ENCODE measurements at places on chromosomes 3 and 15. TPM values are rescaled to one million over a fixed set of nuclear protein-coding genes. Genes with fewer than 3 reads are reported as not detected.

The LTF gene
- total RNA-seq: 1.2 TPM

The TMF1 gene
- total RNA-seq: 52.2 TPM

The LYZL4 gene
- total RNA-seq: not detected

The SPINT1 gene
- 16.6 TPM for total RNA-seq

The MSL2 gene
- 55.6 TPM for total RNA-seq

The NR1I2 gene
- total RNA-seq: 0.96 TPM

The DGKG gene
- 13.5 TPM for total RNA-seq

The BTLA gene
- 2.2 TPM for total RNA-seq

The ANKRD63 gene
- total RNA-seq: not detected

The GATM gene
- total RNA-seq: 251 TPM

The BCL2A1 gene
- 5.1 TPM for total RNA-seq

The WDR49 gene
- total RNA-seq: 3.1 TPM

The LSG1 gene
- total RNA-seq: 34.9 TPM

The CDCP1 gene
- 0.72 TPM for total RNA-seq

The RLBP1 gene
- total RNA-seq: not detected

The TMEM158 gene
- 72.2 TPM for total RNA-seq

The DNAH12 gene
- total RNA-seq: 0.48 TPM

The TMEM266 gene
- total RNA-seq: 1.4 TPM

The ZPLD1 gene
- total RNA-seq: 3.6 TPM

The KLF15 gene
- total RNA-seq: 1.7 TPM

The EFHB gene
- 7.2 TPM for total RNA-seq

The SUSD5 gene
- total RNA-seq: 6.0 TPM

The IGDCC3 gene
- total RNA-seq: 2.6 TPM

The SLC28A2 gene
- not detected for total RNA-seq

The ISLR gene
- total RNA-seq: 95.1 TPM

The SERPINI2 gene
- 3.1 TPM for total RNA-seq

The LSMEM2 gene
- 4.8 TPM for total RNA-seq

The ACTC1 gene
- 194 TPM for total RNA-seq

The SNURF gene
- 12.8 TPM for total RNA-seq

The LAMB2 gene
- total RNA-seq: 753 TPM

The CEMIP gene
- 2.4 TPM for total RNA-seq

The INKA1 gene
- total RNA-seq: 7.7 TPM

The GOLGA6L4 gene
- total RNA-seq: 55.1 TPM

The LRRC31 gene
- total RNA-seq: not detected

The PCSK6 gene
- 22.6 TPM for total RNA-seq

The VILL gene
- total RNA-seq: 19.5 TPM

The FSTL1 gene
- total RNA-seq: 1,082 TPM

The EHHADH gene
- 7.7 TPM for total RNA-seq

The ACTR8 gene
- total RNA-seq: 11.1 TPM

The ALDH1A2 gene
- total RNA-seq: 8.4 TPM

The CLRN1 gene
- total RNA-seq: 3.4 TPM

The AHSG gene
- total RNA-seq: not detected

The SIDT1 gene
- total RNA-seq: 19.0 TPM

The RAB8B gene
- total RNA-seq: 89.1 TPM
